GM12878 (cell line): ENCODE measurements at places on chromosomes 6 and 20.

DNA sequence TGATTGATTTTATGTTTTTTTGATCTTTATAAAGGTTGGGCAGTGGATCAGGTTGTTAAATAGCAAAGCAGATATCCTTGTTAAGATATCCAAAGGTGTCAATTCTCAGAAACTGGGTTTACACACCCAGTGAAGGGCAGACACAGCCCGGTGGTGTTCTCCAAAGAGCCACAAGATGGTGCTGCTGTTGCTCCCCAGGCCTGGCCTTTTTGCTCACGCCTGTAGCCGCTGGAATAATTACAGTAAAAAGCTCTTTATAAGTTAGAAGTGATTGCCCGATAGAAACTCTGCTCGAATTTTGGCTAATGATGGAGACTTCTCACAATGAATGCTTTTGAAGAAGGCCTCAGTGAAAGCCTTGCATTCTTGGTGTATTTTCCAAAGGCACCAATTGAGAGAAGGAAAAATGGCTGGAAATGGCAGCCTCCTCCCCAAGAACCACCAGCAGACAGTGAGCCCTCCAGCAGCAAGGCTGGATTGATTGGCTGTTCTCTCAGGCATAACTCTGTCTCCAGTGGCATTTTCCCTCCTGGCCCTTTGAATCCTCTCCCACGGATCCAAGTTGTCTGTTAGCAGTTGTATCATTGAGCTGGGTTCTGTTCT is 120.5 kb upstream of the CHD6 start:
- DNase-seq: no peak

- DNase-seq: no peak
Observed at GRCh38 chr6:7673063-7673536, 52.8 kb upstream of the BMP6 start.

DNA sequence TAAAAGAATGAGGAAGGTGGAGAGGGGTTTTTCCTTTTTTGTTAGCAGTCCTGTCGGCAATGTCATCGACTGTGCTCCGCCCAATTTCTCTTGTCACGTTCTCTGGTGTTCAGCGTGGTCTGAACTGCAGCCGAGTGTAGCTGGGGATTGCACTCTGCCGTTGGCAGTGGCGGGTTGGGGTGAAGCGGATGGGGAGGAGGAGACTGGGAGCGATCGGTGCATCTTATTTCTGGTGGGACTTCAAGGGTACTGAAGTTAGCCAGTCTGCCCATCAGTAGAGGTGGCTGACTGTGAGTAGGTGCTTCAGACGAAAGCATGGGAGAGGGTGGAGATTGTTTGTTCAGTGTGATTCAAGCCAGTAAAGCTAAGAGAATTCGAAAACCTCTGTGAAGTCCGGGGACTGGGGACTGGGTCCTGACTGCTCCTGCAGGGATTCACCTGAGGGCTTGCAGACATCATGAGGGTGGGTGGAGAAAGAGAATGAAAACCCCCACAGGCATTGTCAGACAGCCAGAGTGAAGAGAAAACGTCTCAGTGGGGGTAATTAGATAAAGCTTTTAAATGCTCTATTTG is 5.1 kb downstream of the RREB1 start:
- DNase-seq: peak; percentile 41

DNA sequence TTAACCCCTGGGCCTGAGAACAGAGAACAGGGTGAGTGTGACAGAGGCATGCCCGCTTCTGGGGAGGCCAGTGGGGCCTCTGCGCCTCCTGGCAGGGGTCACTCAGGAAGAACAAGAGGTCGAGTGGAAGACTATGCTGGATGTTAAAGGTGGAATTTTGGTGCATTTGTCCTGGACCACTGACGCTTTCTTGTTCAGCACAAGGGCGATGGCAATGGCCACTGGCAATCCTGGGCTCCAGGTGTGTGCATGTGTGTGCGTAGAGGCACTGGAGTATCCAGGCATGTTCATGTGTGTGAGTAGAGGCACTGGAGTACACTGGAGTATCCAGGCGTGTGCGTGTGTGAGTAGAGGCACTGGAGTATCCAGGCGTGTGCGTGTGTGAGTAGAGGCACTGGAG is 23.5 kb upstream of the NPBWR2 start:
- no peak for DNase-seq

- no peak for DNase-seq
Observed at GRCh38 chr20:25259358-25259757, 11.5 kb downstream of the PYGB start.
